Fibroblast of lung (primary cell): ENCODE measurements at places on chromosomes 3 and 15.

DNA sequence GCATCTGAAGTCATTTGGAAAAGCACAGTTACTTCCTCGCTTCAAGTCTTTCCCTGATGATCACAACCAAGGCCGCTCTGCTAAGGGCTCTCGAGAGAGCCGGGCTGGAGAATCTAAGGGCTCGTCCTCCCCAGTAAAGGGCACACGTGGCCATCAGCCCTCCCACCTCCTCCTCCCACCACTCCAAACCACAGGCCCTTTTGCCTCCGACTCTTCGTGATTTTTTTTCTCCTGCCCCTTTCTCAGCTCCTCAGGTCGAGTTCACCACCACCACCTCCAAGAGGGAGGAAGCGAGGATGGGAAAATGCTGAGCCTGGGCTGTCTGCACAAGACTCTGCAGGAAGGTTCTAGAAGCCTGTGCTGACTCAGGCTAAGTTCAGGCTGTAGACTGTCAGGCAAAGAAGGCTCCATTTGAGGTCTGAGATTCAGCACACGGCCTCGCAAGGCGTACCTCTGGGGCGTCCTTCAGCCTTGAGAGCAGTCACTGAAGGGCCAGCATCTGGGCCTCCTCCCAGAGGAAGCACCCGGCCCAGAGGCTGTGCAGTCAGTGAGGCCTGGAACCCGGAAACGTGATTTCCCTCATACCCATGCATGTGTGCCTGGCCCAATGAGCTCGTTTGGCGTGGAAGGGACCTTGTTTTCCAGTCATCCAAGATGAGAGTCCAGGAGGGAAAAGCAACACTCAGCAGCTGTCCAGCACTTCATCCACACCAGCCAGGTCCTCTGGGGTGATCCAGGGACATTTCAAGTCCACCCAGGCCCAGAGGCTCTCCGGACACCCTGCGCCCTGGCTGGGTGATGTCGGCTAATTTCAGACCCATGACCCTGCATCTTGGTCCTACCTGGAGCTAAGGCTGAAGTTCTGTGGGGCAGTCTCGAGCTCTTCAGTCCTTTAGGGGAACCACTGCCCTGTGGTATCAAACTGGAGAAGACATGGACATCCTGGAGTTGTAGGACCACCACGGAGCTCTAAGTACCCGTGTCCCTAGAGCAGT, 196.8 kb downstream of the XXYLT1 start:
- no peak for DNase-seq

DNA sequence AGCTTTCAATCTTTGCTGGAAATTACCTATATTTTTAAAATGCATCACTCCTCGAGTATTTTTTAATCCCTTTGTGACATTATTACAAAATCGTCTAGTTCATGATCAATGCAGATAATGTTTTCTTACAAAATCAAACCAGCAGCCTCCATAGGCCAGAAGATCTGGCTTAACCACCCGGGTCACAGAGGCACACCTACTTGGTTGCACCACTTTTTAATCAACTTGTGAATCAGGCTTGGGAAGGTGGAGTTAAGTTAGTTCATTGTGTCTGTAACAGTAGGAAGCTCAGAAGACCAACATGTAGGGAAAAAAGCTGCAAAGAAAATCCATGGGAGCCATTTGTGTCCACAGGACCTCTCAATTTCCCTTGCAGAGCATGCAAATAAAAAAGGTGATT, 148.0 kb downstream of the TP63 start:
- DNase-seq: no peak

- DNase-seq: no peak
Measured at GRCh38 chr3:122019493-122019892, 2.6 kb downstream of the ILDR1 start.

GRCh38 chr15:74060251-74060650, 22.1 kb downstream of the GOLGA6A start:
- no peak for DNase-seq

GRCh38 chr3:154151969-154152368, 30.8 kb downstream of the ARHGEF26 start:
- DNase-seq: peak; percentile 97

- DNase-seq: no peak
Measured at GRCh38 chr15:84598250-84598649, 2.6 kb upstream of the ZSCAN2 start.

DNA sequence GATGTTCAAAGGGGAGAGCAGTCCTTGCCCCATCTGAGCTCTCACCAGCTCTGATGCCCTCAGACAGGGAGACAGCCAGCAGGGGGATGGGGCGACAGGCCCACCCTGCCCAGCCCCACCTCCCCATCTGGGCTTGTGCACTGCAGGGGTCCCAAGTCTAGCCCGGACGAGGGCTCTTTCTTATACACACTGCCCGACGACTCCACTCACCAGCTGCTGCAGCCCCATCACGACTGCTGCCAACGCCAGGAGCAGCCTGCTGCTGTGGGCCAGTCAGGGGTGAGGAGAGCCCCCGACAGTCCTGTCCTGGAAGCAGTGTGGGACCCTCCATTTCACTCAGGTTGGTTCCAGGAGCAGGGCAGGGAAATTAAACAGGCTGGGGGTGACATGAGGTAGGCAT, 73.9 kb downstream of the BOC start:
- no peak for DNase-seq

DNA sequence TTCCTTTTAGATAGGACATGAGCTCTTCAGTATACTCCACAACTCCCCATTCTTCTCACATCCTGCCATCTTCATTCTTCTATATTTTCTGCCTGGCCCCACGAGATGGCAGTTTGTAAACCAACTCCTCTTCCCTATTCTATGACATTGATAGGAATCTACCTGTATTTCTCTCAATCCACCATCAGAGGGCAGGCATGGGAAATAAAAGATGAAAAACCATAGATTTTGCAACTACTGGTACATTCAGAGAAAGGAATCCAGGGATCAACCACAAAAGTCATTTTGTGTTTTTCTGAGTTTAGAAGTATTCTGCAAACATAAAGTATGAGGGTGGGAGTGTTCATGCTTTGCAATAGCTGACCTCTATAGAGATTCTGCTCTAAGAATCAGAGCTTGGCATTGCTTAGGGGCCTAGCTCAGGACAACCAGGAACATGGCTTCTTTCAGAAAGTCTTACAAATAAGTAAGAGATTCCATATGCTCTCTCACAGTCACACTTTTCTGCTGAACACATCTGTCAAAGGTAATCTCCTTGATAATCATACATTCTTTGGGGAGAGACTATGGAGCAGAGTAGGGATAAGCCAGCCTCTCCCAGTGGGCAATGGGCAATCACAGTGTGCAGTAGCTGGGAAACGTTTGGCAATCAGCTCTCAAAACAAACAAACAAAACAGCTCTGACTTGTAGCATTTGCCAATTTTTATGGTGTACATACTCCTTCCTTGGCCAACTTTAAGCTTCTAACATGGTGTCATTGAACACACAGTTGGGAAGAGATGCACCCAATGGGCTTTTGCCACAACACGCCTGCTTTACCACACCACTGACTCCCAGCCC, 43.1 kb upstream of the SLC25A36 start:
- peak; percentile 93 for DNase-seq

DNA sequence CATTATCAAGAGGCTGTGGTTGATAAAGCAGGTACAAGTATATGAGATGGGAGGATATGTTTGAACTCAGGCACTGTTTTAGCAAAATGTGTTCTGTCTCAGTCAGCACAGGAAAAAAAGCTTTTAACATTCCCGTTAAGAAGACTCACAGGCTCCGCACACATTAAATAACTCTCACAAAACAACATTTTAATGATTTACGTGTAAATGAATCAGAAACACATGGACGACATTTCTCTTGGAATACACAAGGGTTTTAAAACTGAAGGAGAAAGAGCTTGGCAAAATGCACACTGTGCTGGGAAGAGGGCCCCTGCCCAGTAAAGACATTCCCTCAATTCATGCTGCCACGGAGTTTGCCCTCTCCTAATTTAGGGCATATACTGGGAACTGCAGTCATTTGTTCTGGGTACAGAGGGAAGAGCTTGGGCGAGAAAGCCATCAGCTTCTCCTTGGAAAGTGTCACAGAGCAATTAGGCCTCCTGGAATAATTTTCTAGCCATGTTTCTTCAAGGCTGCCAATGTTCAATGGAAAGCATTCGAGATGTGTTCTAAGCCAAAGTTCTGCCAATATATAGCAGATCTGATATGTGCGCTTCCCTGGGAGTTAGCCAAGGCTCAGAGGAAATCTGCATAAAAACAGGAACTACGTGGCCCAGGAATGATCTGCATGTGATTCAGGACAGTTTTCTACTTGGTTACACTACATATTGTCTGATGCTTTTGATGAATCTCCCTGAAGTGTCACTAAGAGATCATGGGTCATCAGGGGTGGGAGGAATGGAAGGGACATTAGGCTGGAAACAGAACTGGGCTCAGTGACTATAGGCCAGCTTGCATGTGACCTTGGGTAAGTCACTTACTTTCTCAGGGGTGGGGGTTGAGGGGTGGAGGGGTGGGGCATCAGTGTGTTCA, 2.2 kb upstream of the MASP1 start:
- DNase-seq: no peak

- DNase-seq: no peak
Measured at GRCh38 chr15:68223171-68223570, 6.4 kb downstream of the CLN6 start.

- DNase-seq: peak; percentile 60
Measured at GRCh38 chr3:160006282-160007163, 17.9 kb downstream of the IL12A start.

DNA sequence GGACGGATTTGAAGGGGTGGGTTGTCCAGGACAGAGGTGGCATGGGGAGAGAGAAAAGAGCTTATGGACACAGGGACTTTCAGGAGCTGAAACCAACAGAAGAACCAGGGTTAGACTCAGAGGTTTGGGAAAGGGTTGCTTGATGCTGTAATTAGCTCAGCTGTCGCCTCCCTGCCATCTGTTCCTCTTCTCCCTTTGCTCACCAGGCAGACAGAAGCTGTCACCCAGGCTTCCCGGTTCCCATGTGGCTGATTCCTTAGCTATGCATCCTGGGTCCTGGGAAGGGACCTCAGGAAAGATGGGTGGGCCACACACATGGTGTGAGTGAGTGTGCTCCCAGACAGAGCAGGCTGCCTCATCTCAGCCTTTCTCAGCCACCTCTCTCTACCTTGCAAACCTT, 14.1 kb downstream of the PTPN23 start:
- no peak for DNase-seq

GRCh38 chr3:106542101-106542769, 673.4 kb upstream of the CBLB start:
- DNase-seq: peak; percentile 80

- no peak for DNase-seq
Measured at GRCh38 chr3:73448041-73448440, 176.7 kb downstream of the PDZRN3 start.

GRCh38 chr3:122931636-122932035, 95.9 kb downstream of the SEMA5B start:
- DNase-seq: no peak

- peak; percentile 42 for DNase-seq
Measured at GRCh38 chr3:111045564-111045963, 26.1 kb upstream of the NECTIN3 start.

DNA sequence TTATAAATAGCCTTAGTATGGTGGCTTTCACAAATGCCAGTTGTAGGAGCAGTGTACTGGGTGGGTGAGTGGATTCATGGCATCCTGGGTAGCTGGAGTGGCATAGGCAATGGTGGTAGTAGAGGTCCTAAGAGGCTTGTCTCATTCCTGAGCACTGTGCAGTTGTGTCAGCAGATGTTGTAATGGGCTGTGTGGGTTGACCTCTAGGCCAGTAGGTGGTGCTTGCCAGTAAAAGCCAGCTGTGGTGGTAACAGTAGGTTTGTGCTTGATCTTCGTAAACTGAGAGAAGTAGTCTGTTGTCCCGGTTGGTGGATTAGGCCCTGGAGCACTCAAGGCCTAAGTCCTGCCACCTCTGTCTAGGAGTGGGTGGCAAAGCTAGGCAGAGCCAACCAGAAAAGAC, 149.7 kb upstream of the SUCLG2 start:
- no peak for DNase-seq

DNA sequence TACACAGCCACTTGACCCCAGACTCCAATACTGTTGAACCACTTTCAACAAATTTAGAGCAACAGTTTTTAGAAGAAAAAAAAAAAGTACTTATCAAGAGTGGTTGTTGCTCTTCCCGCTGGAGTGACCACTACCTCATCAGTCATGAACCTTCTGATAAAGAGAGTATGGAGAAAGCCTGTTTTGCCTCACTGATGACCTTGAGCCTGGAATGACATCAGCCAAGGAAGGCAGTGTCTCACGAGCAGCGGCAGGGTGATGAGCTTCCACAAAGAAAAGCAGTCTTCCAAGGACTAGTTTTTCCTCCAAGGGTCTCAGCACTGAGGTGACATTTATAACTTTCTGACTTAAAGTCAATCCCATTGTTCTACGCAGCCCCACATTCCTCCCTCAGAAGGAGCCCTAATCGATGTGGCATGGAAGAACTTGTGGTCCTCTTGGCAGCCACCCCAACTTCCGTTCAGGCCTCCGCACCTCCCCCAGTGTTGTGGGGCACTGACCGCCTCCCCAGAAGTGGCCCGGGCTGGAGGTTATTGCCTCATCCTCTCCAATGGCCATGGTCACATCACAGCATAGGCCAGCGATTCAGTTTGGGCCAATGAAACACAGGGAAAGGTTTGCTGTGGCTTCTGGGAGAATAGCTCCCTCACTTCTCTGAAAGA, 1.8 kb upstream of the CYP11A1 start:
- no peak for DNase-seq

GRCh38 chr3:59380146-59380545, 330.3 kb upstream of the CFAP20DC start:
- no peak for DNase-seq

DNA sequence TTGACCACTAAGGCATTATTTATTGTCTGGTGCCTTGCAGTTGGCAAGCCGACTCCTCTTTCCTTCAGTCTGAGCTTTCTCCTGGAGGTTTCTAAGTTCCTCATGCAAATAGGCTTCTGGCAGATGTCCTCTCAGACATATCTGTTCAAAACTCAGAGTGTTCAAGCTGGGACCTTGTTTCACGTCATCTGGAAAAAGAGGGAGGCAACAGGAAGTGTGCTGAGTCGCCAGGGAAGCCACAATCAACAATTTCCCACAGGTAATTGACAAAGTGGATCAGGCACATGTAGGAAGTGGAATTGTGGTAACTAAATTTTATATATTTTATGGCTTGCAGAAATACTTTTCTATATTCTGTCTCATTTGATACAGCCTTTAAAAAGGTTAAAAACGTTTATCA, 14.6 kb downstream of the SCG5 start:
- DNase-seq: no peak

DNA sequence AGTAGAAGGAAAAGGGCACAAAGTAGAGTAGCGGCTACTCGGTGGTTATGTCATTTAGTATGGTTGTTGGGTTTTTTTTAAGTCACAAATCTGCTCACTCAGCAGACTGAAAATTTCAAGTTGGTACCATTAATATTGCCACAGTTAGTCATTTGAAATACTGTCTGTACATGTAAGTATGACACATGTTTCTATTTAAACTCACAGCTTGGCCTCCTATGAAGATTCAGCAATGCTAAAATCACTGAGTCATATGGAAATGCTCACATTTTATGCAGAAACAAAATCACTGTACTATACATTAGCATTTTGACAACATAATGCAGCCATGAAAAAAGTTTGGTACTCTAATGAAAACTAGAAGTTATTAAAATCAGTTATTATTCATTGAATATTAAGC, 571.9 kb downstream of the TAFA4 start:
- no peak for DNase-seq
